ENCODE measurements at places on chromosomes 5 and 9. TPM values are rescaled to one million over a fixed set of nuclear protein-coding genes. Genes with fewer than 3 reads are reported as not detected.

Gene PRSS3
- 12.6 TPM for total RNA-seq

Gene WNK2
- total RNA-seq, result 5.9 TPM

Gene GABRG2
- total RNA-seq, result not detected

Gene PCDHAC1
- 2.3 TPM for total RNA-seq

Gene NMUR2
- 0.09 TPM for total RNA-seq

Gene FRRS1L
- 0.13 TPM for total RNA-seq

Gene SGCD
- 4.1 TPM for total RNA-seq

Gene DOCK8
- 0.27 TPM for total RNA-seq

Gene IGFBPL1
- 2.6 TPM for total RNA-seq

Gene SPATA31C1
- total RNA-seq, result not detected

Gene CATSPER3
- total RNA-seq, result 0.41 TPM

Gene MYOZ3
- not detected for total RNA-seq

Gene PKD2L2
- 0.07 TPM for total RNA-seq

Gene OR1J2
- not detected for total RNA-seq

Gene TSSK1B
- total RNA-seq, result not detected

Gene TMEM215
- total RNA-seq, result not detected

Gene PCDHB5
- 1.2 TPM for total RNA-seq

Gene GABRA6
- not detected for total RNA-seq

Gene CDH9
- not detected for total RNA-seq

Gene FCHO2
- total RNA-seq, result 10.5 TPM

Gene C5orf52
- not detected for total RNA-seq

Gene IL4
- not detected for total RNA-seq

Gene RLN1
- total RNA-seq, result not detected

Gene TLR4
- total RNA-seq, result 0.07 TPM

Gene C5orf46
- total RNA-seq, result not detected

Gene SPACA9
- total RNA-seq, result 5.9 TPM

Gene BSPRY
- total RNA-seq, result not detected

Gene CCNO
- total RNA-seq, result 7.4 TPM

Gene PCDHB4
- not detected for total RNA-seq

Gene CARTPT
- not detected for total RNA-seq

Gene BOD1
- total RNA-seq, result 66.0 TPM

Gene CCDC187
- not detected for total RNA-seq
